ENCODE measurements at places on chromosomes 5 and 9.

GRCh38 chr5:37494756-37495155 is 115.6 kb downstream of the WDR70 start:
- no peak for DNase-seq

GRCh38 chr5:39083968-39084367 is 9.8 kb upstream of the RICTOR start:
- no peak for DNase-seq

- no peak for DNase-seq
Measured at GRCh38 chr5:11046160-11046559, 285.1 kb upstream of the DAP start.

- DNase-seq: no peak
Measured at GRCh38 chr5:42721484-42721883, 35.1 kb upstream of the CCDC152 start.

DNA sequence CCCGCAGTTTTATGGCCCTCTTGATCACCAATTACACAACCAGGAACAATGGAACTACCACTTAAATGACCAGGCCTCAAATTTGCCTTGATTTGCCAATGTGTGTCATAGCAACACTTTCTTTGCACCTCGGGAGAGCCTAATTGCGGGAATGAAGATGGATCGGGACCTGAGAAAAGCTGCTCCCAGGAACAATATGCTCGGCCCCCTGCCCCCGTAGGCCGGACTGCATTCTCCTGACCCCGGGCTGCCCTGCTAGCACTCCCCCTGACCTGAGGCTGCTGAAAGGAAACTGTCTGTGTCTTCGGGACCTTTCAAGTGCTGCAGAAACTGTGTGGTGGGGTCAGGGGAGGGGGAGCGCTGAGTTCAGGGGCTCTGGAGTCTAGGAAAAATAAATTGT is 294.3 kb upstream of the IRX1 start:
- DNase-seq: no peak

GRCh38 chr9:33329979-33330378 is 39.7 kb downstream of the NFX1 start:
- DNase-seq: no peak

DNA sequence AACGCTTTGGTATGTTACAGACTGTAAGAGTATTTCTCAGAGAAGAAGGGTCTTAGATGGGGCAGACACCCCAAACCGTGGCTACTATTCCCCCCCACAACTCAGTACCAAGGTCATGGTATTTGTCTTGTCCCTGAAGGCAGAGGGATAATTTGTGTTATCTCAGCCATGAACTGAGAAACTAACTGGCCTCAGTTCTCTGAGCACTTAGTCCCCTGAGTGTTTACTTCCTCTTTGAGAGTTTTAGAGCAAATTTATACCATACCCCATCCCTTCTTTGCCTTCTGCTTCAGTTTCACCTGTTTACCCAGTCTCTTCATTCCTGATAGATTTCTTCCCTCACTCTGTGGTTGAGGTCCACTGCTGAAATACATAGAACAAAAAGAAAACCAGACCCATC is 183.9 kb downstream of the LRRC70 start:
- DNase-seq: no peak

DNA sequence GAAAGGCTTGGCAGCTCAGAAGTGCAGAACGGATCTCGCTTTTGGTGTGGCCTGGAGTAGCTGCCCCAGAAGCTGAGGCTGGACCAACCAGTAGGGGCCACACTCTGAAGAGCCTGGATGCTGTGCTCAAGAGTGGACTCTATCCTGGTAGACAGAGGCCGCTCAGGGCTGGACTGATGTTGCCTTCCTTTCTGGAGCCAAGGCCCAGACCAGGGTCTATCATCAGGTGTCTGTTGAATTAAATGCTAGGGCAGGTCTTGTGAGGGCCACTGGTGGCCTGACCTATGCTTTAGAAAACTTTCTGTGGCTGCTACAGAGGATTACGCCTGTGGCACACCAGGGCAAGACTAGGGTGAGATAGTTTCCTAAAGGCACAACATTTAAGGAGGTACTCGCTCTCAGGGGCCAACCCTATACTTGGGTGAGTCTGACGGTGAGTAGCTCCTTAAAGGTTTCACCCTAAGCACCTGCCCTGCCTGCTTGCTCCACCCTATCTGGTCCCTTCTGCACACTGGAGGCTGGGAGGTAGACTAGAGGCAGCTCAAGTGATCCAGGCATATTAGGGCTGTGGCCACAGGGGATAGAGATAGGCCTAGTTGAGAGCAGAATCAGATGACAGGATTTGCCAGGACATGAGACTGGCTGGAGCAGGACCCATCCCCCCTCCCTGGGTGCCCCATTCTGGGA is 9.8 kb upstream of the IRF1 start:
- no peak for DNase-seq

GRCh38 chr5:155343468-155343867 is 329.9 kb downstream of the KIF4B start:
- DNase-seq: no peak

DNA sequence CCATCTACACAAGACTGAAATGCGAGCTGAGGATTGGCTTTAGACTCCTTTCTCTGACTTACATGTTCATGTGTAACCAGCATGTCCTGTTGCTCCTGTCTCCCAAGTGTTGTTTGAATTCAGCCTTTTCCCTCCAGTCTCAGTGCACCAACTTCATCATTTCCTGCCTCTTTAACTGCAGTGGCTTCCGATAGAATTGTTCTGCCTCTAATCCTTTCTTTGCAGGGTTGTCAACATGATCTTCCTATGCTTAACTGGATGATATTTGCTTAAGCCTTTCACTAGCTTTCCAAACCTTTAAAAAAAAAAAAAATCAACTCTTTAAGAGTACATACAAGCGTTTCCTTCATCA is 6.7 kb upstream of the FYB1 start:
- DNase-seq: no peak

DNA sequence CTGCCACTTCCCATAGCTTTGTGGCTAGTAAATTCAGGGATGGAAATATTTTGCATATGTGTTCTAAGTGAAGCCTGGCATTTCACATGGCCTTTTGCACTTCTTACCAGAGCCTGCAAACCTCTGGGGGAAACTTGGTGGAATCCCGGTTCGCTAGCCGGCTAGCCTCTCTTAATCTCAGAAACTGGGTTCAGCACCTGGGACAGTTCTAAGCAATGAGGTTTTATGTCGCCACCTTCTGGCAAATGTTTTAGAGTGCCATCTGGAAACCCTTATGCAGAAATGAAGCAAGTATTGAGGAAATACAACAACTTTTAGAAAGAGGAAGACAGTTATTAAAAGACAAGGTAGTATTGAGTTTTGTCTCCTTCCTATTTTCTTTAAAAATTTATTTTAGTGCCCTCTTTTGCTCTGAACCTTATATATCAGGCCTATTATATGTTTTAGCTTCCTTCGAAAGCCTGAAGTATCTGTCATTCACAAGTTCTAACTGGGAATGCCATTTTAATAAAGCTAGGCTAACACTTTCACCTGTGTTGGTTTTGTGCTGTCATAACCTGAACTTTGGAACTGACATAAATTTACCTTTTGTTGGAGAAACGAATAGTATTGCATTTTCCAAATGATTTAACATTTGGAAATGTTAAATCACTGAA is 963 bp upstream of the HTR1A start:
- DNase-seq: peak; percentile 43

- DNase-seq: no peak
Measured at GRCh38 chr9:34230556-34230955, 51.7 kb downstream of the UBAP1 start.

GRCh38 chr9:112555844-112556482 is 69.3 kb downstream of the KIAA1958 start:
- no peak for DNase-seq

GRCh38 chr5:94888674-94889073 is 270.2 kb downstream of the SLF1 start:
- DNase-seq: no peak

DNA sequence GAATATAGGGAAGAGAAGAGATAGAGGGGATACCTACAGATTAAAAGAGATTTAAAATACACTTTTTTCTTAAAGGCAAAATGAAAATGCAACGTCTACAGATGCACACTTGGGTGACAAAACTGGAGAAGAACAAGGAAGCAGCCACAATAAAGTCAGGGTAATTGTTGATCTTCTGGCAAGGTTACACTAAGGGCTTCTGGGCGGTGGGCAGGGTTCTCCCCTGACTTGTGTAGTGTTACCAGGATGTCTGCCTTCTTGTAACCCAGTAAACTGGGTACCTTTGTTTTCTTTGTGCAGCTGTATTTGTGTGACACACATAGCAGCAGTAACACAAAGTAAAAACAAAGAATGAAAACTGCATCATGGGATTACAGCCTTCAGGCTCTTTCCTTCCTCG is 37.8 kb downstream of the EPB41L4B start:
- DNase-seq: no peak

DNA sequence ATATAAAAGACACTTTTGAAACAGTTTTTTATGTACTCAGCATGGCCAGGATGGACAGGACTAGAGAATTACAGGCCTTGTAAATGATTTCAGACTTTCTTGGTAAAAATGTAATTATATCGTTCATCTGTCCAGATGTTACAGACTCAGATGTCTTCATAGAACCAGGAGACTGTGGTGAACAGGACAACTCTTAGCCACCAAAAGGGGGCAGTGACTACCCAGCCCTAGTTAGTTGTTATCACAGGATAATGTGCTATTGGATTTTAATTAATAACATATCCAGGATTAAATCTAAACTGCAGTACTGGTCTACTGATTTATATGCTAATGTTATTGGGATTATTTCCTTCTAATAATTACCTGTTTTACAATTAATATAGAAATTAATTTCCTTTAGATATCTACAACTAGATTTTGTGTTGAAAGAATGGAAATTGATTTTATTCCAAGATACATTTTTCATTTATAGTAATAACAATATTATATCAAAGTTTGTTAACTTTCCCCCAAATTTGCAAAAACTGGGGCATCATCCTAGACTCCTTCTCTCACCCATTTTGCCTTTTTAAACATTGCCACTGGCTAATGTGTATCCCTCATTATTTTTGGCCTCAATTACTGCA is 99.4 kb downstream of the MTREX start:
- no peak for DNase-seq

- DNase-seq: no peak
Measured at GRCh38 chr5:92841604-92842155, 739.3 kb downstream of the NR2F1-AS1 start.

- no peak for DNase-seq
Measured at GRCh38 chr5:76351176-76351575, 51.9 kb upstream of the IQGAP2 start.

DNA sequence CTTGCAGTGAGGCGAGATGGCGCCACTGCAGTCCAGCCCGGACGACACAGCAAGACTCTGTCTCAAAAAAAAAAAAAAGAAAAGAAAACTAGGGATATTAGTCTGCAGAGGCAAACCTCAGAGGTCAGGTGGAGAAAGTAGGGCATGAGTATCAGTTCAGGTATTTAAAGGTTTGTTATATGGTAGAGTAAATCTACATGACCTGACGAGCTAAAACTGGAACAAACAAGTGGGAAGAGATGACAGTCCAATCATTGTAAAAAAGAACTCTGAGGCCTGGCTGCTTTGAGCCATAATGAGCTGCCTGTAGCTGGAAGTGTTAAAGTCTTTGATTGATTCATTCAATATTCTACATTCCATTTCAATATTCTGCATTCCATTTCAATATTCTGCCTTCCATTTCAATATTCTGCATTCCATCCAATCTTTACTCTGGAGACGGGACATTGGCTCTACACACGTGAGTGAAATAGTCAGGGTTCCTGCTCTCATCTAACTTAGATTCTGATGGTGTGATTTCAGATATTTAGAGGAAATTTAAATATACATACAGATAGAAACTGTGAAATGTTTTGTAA is 28.9 kb upstream of the GRAMD2B start:
- no peak for DNase-seq

DNA sequence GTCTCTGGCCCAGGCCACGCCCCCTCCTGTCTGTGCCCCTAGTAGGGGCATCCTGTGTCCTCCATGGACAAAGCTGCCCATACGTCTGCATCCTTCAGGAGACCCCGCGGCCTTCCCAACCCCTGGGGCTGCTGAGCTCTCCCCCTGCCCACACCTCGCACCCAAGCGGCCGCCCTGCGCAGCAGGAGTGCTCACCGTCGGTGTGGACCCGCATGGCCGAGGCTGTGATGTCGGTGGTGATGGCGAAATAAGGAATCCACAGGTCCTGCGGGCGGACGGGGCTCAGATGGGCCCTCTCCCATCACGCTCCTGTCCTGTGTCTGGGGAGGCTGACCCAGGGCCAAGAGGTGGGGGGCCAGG is 4.8 kb upstream of the NSMF start:
- DNase-seq: no peak

- peak; percentile 18 for DNase-seq
Measured at GRCh38 chr9:78821126-78821822, 524.3 kb downstream of the PSAT1 start.

DNA sequence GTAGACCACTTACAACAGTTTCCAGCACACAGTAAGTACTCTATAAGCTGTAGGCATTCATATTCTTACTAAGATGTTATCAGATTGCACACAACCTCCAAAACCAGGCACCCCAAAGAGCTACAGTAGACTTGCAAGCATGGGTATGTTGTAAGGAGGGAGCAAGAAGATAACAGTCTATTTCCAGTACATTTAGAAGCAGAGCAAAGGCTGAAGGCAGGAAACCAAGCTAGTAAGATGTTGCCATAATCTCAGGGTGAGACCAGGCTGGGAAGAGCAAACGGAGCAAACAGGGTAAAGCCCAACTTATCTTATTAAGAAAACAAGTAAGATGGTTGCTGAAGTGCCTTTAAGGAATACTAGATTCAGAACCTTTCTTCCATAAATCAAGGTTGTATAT is 161.1 kb downstream of the GLIS3 start:
- no peak for DNase-seq

- no peak for DNase-seq
Measured at GRCh38 chr5:181105391-181106025, 25.5 kb downstream of the OR2V1 start.

DNA sequence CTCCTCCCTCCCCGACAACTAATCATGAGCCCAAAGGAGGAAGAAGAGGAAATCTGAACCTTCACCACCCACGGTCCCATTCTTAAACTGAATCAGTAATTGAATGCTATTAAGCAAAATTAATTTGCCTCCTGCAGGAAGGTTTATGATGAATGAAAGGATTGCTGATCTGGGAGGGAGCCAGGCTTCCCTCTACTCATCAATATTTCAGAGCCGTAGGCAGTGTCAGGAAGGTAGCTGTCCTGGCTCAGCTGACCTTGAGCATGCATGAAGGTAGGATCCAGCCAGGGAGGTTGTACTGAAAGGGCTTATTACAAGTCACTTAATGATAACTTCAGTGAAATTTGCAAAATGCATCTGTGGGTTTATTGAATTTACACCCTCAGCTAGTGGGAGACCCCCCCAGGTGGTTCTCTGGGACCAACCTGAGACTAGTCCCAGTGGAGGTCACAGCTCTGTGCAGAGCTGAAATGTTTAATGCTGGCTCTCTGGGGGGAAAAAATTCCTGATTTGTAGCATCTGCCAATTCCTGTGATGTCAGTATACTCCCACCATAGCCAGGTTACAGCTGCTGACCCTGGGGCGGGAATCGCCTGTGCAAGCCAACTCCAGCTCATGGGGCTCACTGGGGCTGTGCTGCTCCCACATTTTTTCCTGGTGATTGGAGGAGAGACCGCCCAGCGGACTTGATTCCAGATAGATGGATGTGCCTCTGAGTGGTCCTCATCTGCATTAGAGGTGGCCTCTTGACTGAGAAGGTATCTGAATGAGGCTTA is 47.9 kb upstream of the NCS1 start:
- DNase-seq: no peak

- DNase-seq: no peak
Measured at GRCh38 chr9:76581731-76582130, 122.7 kb downstream of the GCNT1 start.

GRCh38 chr5:71663191-71663969 is 55.7 kb upstream of the CARTPT start:
- DNase-seq: no peak

- DNase-seq: no peak
Measured at GRCh38 chr9:14306188-14306587, 7.8 kb downstream of the NFIB start.

- DNase-seq: no peak
Measured at GRCh38 chr9:119483153-119483552, 113.9 kb upstream of the BRINP1 start.

All from HuH-7.5 (cell line).